ENCODE measurements at places on chromosomes 4 and X.

DNA sequence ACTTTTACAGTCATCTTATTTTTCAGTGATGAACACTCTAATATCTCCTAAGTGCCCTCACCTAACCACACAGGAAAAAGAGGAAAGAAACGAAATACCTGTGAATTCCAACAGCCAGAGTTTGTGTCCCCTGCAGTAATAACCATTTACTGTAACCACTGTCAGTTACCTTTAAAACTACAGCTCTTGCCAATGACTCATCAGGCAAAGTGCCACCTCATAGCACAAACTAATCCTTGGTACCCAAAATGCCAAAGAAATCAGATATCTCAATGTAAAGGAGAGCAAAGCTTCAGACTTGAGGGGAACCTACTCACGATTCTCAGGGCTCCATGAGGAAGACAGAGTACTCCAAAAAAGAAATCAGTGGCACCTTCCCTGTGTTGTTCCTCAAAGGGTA, 146.5 kb downstream of the NDST3 start:
- DNase-seq, result no peak

GRCh38 chr4:81715757-81716156, 244.1 kb upstream of the RASGEF1B start:
- DNase-seq, result no peak

GRCh38 chr4:47914926-47915237, 499 bp upstream of the NFXL1 start:
- no peak for DNase-seq

DNA sequence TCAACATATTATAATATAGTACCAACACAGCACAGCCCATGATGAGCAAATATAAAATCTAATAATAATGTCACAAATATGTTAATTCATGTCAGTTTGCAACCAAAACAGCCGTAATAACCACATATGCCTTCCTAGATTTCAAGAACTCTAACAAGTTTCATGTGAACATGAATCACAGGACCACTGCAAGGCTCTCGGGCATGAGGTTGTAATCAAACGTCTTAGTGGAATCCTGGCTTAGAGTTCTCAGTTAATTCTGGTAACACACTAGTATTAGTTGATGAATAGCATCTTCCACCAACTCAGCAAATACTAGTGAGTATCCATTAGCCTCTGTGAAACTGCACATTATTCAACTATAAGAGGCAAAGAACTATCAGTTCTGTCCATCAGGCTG, 379.3 kb upstream of the TENM3 start:
- no peak for DNase-seq

DNA sequence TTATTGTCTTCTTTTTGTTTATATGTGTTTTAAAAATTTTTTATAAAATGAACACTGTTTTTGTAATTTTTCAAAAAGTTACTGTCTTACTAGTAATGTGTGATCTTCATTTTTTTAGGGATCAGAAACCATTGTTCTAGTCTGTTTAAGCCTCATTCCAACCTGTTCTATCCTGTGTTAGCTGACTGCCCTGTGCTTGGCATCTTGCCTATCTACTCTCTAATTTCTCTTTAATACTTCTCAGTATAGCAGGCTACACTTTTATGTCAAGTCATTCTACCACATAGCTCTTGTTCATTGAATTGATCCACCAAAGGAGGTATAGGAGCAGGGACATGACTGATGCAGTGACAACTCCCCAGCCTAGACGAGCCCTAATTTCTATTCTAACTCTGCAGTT, 70.2 kb upstream of the PLS3 start:
- no peak for DNase-seq

DNA sequence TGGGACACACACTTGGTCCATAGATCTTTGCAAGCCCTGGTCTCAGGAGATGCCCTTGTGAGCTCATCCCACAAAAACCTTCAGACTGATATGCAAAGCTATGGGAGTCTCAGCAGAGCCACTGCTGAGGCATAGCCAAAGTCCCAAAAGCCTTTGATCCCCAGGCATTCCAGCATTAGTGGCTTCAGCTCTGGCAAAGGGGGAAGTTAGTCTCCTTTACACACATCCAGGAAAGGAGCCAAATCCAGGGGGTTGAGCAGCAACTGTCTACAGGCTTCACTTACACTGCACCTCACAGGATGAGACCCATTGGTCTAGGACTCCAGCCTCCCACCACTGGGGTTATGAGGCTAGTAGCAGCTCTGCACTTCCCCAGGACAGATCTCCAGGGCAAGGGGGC, 14.0 kb downstream of the PF4 start:
- no peak for DNase-seq

- DNase-seq, result no peak
These were observed 177.8 kb downstream of the BANK1 start for GRCh38 chr4:101968364-101968763.
